CD4-positive, alpha-beta T cell (primary cell): ENCODE measurements at places on chromosomes 4 and X.

GRCh38 chrX:43716696-43717095, 60.6 kb downstream of the MAOA start:
- DNase-seq = no peak

DNA sequence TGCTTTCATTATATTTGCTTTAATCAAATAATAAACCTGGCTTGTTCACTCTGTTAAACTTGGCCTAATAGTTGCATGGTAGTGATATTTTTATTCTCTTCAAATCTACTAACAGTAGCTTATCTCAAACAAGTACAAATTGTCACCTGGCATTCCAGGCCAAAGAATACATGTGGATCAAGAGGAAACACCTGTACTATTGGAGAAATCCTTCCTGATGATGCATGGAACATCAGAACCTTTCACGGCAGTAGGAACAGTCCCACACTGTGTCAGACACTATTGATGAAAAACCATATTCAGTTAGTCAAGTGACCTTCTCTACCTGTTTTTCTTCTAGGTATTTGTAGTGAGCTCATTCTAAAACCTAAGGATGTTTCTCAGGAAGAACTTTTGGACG, 17.0 kb downstream of the MTHFD2L start:
- DNase-seq = no peak

- DNase-seq = no peak
Observed at GRCh38 chrX:44945736-44946135, 72.7 kb downstream of the KDM6A start.

DNA sequence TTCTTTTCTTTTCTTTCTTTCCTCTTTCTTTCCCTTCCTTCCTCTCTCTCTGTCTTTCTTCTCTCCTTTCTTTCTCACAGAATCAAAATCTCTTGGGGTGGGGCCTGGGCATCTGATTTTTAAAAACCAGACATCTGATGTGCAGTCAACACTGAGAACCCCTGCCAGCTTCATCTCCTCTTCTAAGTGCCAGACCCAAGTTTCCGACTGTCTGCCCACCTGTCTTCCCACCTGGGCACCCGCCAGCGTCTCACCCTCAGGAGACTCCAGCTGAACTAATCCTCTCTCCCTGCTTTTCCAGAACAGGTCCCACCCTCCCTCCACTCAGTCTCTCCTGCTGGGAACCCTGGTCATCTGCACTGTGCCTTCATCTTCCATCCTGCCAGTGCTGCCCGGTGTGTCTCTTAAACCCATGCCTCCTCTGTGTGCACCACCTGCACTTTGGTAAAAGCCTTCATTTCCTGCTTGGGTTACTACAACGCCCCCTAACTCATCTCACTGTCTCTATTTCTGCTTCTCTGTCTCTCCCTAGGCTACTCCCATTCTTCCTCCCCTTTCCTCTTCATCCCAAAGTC, 2.8 kb downstream of the SOD3 start:
- DNase-seq = no peak

- DNase-seq = no peak
Observed at GRCh38 chr4:100049872-100050271, 99.8 kb upstream of the H2AZ1 start.
